ENCODE measurements at places on chromosomes 16 and 17.

DNA sequence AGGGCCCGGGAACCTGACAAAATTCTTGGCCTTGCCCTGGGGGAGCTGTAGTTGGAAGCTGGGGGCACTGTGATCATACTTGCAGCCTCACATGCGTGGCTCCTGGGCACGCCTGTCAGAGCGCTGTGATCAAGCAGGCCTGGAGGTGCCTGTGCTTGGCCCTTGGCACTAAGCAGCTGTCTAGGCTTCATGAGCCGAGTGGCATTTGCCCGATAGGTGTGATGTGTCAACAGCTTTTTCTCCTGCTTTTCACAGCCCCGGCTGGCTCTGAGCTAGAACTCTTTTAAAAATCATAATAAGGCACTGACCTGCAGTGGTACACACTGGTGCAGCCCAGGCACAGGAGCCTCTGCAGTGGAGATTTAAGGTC is 113.8 kb downstream of the SOCS1 start:
- no peak for DNase-seq

- DNase-seq = no peak
Measured at GRCh38 chr16:84761448-84762368, 58.1 kb upstream of the CRISPLD2 start.

DNA sequence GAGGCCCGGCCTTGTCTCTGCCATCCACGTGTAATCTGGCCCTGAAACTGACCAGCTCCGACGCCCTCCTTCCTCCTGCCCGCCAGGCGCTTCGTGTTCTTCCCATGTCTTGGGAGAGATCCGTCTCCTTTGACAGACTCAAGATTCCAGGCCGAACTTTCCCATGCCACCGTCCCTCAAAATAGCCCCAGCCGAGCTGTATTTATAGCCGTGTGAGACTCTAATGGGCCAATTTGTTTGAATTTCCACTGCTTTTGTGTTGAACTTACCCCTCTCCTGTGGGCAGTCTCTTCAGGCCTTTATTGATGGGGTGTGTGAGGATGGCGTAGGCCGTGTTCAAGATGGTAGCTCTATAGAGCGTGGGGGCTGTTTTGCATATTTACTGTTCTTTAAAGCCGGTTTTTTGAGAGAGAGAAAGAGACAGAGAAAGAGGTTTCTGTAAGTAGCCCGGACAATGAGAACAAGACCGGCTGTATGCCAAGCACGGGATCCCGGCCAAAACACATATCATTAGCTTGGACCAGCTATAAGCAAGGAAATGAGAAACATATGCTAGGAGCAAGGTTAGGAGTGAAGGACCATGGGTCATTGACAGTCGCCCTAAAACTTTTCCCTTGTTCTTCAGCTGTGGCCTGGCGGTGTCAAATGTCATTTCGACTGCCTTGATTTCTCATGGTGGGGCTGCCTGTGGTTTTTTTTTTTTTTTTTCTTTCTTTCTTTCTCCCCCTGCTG is 124.5 kb upstream of the ZFHX3 start:
- no peak for DNase-seq

- peak; percentile 51 for DNase-seq
Measured at GRCh38 chr17:77404812-77405581, 264.2 kb downstream of the SEC14L1 start.

Data from effector CD8-positive, alpha-beta T cell (primary cell).